Activated naive CD8-positive, alpha-beta T cell treated with anti-CD3 and anti-CD28 coated beads for 36 hours (primary cell): ENCODE measurements at places on chromosomes 4 and X.

DNA sequence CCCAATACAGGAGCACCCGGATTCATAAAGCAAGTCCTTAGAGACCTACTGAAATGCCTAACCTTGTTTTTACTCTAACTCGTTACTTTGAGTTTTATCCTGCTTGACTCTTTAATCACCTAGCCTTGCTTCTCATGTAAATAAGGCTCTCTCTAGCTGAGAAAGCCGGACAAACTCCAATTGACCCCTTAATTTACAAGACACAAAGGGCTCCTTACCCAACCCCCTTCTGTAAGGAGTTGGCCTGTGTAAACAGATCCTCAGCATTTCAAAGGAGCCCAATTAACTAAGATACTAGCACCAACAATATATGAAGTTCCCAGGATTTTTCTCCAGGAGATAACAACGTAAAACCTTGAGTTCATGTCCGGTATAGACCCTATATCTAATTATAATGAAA is 61.7 kb downstream of the CT47B1 start:
- no peak for DNase-seq

- DNase-seq = no peak
These were observed 1216.8 kb upstream of the PABPC4L start for GRCh38 chr4:135418353-135418752.

DNA sequence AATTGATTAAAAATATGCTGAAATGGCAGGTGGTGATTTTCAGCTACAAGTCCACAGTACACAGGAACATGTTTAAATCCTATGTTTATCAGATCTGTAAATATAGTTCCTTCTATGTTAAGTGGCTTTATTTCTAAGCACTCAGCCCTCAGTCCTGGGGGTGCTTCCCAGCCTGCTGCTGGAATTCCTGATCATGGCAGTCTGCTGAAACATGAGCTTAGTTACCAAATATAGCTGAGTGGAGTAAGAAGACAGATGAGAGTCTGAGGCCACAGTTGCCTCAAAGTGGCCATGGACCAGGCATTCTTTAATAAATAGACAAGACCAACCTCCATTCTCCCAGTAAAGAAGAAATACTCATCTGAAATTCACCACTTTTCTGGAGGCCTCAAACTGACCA is 17.1 kb upstream of the DDX60 start:
- no peak for DNase-seq

GRCh38 chrX:19639056-19639455 is 123.7 kb upstream of the MAP3K15 start:
- DNase-seq = no peak

DNA sequence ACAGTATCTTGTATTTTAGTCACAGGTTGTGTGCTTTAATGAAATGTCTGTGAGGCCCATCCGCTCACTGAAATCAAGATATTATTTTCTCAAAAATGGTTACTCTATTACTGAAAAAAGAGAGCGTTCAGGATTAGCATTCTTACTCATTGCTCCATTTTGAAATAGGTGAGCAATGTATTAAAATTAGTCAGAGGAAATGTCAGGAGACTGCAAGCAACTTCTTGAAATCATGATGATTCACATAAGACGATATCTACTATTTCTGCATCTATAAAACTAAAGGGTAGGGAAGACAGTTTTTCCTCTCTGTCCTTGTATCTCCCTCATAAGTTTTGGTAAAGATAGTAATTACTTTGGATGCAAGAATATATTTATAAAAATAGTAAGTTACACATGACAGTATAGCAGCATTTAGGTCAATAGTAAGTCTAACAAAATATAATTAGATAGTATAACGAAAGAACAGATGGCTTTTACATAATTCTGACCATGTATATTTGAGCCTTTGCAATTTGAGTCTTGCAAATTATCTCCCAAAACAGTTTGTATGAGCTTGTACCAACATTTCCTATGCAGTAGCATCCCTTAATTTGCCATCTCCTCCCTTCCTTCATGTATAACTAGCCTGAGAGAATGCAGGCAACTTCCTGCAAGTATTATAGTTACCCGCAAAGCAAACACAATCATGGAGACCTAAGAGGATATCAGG is 937.8 kb downstream of the PCDH7 start:
- DNase-seq = no peak

DNA sequence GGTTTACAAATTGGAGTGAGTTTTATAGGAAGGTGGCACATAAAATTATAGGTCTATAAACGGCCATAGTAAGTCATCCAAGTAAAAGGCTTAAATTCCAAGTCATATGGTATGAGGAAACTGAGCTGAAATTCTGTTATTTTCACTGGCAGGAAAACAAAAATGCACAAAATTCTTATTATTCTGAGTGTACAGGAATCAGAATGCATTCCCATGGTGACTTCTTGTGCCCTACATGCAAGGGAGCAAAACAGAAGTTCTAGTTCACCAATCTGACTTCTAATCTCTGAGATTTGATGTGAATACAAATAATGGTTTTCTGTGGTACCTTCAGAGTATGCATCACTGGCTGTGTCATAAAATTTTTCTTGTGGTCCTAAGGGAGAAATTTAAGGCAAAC is 102.9 kb downstream of the CLCN4 start:
- DNase-seq = no peak

- no peak for DNase-seq
These were observed 73.9 kb downstream of the GC start for GRCh38 chr4:71709961-71710360.

GRCh38 chr4:152981278-152981677 is 45.2 kb downstream of the FHDC1 start:
- DNase-seq = no peak

GRCh38 chr4:31141832-31142142 is 421.6 kb downstream of the PCDH7 start:
- no peak for DNase-seq

GRCh38 chr4:48604527-48604926 is 114.5 kb downstream of the ZAR1 start:
- DNase-seq = no peak

DNA sequence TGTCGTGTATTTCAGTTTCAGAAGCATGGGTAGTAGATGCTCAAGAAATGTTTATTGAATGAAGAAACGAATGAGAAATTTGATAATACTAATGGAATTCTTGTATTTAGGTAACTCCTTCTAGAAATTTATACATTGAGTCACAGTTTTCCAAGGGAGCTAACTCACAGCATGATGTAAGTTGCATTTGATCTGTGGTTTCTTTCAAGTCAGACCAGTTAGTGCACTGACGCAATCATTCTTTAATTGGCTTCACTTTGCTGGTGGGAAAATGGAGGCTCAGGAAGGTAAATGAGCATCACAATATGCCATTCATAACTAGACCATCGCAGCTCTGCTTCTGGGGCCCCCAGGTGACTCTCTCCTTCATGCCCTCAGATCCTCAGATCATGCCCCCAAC is 17.3 kb upstream of the CWH43 start:
- DNase-seq = no peak

DNA sequence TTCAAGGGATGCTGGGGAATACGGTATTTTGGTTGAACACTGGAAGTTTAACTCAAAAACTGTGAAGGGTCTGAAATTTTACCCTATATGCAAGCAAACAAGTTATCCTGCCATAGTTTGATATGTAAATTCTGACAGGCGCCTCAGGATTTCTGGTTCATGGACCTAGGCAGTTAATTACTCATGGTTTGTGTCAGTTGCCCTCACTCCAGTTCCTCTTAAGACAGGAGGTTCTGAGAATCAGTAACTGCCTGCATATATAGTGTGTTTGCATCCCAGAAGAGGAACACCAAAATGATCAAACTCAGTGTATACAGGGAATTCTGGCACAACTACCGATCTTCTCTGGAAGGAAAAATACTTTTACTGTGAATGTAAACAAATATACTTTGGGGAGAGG is 360.4 kb upstream of the NWD2 start:
- no peak for DNase-seq

GRCh38 chrX:13005661-13006473 is 31.0 kb downstream of the TMSB4X start:
- no peak for DNase-seq

DNA sequence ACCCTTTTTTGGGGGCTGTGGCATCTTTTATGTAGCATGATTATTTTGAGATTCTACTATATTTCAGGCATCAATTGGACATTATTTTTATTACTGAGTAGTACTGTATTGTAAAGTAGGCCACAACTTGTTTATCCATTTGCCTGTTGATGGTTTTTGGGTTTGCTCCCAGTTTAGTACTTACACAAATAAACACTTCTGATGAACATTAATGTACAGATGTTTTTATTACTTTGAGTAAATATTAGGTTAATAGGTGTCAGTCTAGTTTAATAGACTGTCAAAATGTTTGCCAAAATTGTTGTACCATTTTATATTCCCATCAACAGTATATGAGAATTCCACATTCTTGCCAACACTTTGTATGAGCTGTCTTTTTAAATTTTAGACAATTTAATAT is 214.9 kb upstream of the MAD2L1 start:
- DNase-seq = no peak

DNA sequence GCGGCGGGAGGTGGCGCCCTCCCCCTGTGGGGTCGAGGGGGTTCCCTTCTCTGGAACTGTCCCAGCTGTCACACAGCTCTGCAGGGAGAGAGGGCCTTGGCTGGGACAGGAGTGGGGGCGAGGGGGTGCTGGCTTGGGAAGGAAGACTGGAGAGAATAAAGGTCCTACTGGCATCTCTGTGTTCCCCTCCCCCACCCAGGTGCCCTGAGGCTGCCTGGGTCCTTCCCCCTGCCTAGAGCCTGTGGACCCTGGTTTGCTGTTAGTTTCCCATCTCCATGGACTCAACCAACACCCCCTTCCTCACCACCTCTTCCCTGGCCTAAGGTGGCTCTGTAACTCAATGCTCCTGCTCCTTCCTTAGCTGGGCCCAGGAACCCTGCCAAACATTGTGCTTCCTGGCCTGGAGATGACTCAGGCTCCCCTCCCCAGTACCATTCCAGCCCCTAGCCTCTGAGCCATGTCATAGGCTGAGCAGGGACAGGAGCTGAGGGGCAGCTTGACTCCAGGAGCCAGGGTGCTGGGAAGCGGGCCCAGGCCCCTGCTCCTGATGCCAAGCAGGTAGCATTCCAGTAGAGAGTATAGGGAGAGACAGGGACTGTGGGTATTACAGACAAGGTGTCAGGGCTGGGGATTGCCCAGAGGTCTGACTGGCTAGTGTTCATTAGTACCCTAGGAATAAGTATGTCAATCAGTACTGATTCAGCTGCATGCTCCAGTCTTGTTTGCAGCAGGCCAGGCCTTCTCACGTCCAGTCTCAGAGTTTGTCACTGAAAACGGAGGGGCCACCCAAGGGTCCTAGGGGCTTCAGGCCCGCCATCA is 100.7 kb downstream of the EFNB1 start:
- DNase-seq = no peak

GRCh38 chr4:120088507-120088906 is 21.9 kb upstream of the MAD2L1 start:
- DNase-seq = no peak

DNA sequence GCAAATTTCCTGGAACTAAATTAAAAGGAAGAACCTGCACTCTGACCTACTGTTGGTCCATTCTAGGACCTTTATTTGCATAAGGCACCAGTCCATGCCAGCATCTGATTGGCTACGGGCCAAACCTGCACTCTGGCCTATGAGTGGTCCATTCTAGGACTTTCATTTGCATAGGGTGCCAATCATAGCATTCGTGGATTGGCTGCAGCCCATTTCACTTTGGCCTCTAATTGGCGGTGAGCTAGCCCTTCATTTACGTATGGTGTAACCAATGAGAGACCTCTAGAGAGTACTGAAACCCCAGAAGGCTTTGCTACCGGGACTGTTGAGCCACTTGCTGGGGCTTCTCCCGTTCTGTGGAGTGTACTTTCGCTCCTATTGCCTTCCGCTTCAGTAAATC is 6.1 kb upstream of the RNF175 start:
- DNase-seq = no peak

GRCh38 chr4:159562366-159562765 is 459.5 kb downstream of the RAPGEF2 start:
- no peak for DNase-seq

- DNase-seq = no peak
These were observed 49.4 kb upstream of the RELL1 start for GRCh38 chr4:37735578-37735977.

DNA sequence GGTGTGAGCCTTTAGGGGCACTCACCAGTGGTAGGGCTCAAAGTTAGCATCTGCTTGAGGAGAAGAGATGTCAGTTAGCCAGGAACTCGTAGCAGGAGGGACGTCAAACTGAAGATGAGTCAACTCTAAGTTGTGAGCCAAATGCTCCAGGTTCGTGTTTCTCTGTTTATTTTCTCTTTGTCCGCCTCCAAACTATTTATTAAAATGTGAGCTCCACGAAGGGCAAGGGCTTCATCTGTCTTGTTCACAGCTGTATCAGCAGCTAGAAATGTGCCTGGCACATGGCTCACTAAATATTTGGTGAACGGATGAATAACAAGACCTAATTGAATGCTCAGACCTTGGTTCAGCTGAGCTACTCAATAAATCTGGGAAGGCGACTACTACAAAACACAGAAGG is 248.9 kb downstream of the BCOR start:
- no peak for DNase-seq
